ENCODE measurements at places on chromosomes 6 and 20. TPM values are rescaled to one million over a fixed set of nuclear protein-coding genes. Genes with fewer than 3 reads are reported as not detected.

Gene BPIFB4
- total RNA-seq, result not detected

Gene F13A1
- total RNA-seq, result not detected

Gene ITCH
- total RNA-seq, result 22.5 TPM

Gene NKAIN4
- total RNA-seq, result 5.2 TPM

Gene SNX5
- 242 TPM for total RNA-seq

Gene GNMT
- not detected for total RNA-seq

Gene NEDD9
- total RNA-seq, result 36.6 TPM

Gene APOM
- total RNA-seq, result 3.1 TPM

Gene PPP2R5D
- 27.6 TPM for total RNA-seq

Gene KLC4
- 8.2 TPM for total RNA-seq

Gene RWDD2A
- total RNA-seq, result 1.8 TPM

Gene SLC17A2
- not detected for total RNA-seq

Gene PRR18
- total RNA-seq, result 0.11 TPM

Gene LY6G6C
- total RNA-seq, result not detected

Gene UBD
- total RNA-seq, result 0.44 TPM

Gene GGT7
- 8.4 TPM for total RNA-seq

Gene ATP6V1G2
- 0.72 TPM for total RNA-seq
